ENCODE measurements at places on chromosomes 2 and 18. TPM values are rescaled to one million over a fixed set of nuclear protein-coding genes. Genes with fewer than 3 reads are reported as not detected.

The SERPINB5 gene
- not detected for total RNA-seq

The CD8B2 gene
- total RNA-seq: not detected

The CHN1 gene
- total RNA-seq: 1.9 TPM

The ZC3H8 gene
- total RNA-seq: 25.7 TPM

The ABCB11 gene
- not detected for total RNA-seq

The B3GNT7 gene
- not detected for total RNA-seq

Measured in T-helper 2 cell treated with Interferon-gamma antibody and Interleukin-4, amounts not matched to agents 100 ng/mL and 5 ng/mL, for 36 hours (primary cell).